ENCODE measurements at places on chromosomes 3 and 15. TPM values are rescaled to one million over a fixed set of nuclear protein-coding genes. Genes with fewer than 3 reads are reported as not detected.

GRCh38 chr3:9067352-9067975 is 104.2 kb upstream of the RAD18 start:
- no peaks in the 10 kb centered on the region for H3K27me3 ChIP-seq
- peak; percentile 57 for DNase-seq
- no peak overlapping the region for H3K4me3 ChIP-seq
- H3K27ac ChIP-seq = no peak overlapping the region

GOLGA6B gene
- total RNA-seq = not detected

BTLA gene
- total RNA-seq = 70.6 TPM

AMT gene
- total RNA-seq = 2.7 TPM

DNA sequence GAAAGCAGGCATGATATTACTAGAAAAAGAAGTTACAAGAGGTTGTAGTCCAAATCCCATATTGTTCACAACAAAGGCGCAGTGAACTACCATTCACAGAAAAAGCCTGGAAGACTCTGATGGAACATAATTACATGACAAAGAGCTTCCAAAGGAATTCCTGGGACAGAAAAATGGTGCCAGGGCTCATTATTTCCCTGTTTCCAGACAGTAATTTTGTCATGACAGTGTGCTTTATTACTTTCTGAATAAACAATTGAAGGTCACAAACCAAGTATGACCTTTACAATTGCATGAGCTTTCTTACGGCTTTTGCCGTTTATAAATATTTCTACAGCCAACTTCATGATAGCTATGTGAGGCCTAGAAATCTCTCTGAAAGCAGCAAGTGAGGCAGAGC is 61.0 kb downstream of the CYFIP1 start:
- DNase-seq = no peak
- H3K4me1 ChIP-seq = no peaks in the 10 kb centered on the region
- no peaks in the 10 kb centered on the region for H3K27me3 ChIP-seq
- H3K27ac ChIP-seq = no peak overlapping the region
- no peak overlapping the region for H3K4me3 ChIP-seq
- H3K36me3 ChIP-seq = peaks cover 3% of the 10 kb centered on the region

DNA sequence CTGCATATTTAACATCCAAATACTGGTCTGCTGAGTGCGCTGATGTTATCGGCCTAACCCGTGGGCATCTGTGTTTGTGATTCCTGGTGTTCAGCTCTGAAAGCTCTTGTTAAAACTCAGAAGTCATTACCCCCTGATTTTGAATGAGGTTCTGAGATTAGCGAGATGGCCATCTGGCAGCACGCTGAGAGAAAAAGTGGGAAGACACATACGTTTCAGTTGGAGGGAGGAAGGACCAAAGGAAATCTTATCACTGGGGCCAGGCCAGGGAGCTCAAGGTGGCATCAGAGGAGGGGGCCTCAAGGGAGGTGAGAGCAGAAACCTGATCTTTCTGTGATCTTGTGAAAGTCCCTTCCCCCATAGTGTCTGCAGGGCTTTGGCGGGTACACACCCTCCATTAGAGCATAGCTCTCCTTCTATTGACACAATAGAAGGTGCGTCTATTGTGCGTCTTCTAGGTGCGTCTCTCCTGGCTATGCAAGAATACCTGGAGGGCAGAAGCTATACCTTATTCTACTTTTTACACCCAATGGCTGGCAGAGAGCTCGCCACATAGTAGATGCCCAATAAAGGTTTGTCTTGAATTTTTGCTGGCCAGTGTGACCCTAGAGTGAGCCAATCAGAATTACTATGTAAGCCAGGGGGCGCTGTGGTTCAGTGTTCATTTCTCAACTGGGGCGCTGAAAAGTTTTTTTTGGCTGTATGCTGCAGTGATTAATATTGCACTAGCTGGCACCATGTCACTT is 182.4 kb downstream of the SHQ1 start:
- no peaks in the 10 kb centered on the region for H3K4me1 ChIP-seq
- no peak overlapping the region for H3K27ac ChIP-seq
- peak; percentile 81 for DNase-seq
- H3K36me3 ChIP-seq = no peaks in the 10 kb centered on the region

DNA sequence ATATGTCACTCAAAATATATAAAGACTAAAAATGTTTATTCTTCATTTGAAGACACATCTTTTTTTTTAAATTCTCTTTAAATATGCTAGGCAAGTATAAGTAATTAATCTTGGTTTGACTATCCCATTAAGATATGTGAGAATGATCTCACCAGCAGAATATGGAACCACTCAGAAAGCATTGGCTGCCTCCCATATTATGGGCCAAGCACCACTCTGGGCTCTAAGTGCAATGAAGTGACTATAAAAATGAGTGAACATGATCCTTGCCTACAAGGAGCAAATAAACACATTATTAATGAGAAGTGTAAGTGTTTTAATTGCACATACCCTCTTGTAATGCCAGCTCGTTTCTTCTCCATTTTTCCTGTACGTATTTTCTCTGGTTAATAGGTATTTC is 328.5 kb downstream of the NAALADL2 start:
- H3K4me3 ChIP-seq = no peak overlapping the region
- H3K4me1 ChIP-seq = no peaks in the 10 kb centered on the region
- no peaks in the 10 kb centered on the region for H3K27me3 ChIP-seq
- no peak for DNase-seq
- no peak overlapping the region for H3K27ac ChIP-seq
- no peaks in the 10 kb centered on the region for H3K36me3 ChIP-seq

SMC4 gene
- total RNA-seq = 187 TPM

ALDH1A3 gene
- total RNA-seq = not detected

- H3K27me3 ChIP-seq = peaks cover 11% of the 10 kb centered on the region
- H3K4me1 ChIP-seq = no peaks in the 10 kb centered on the region
- H3K36me3 ChIP-seq = no peaks in the 10 kb centered on the region
- no peak overlapping the region for H3K27ac ChIP-seq
- no peak overlapping the region for H3K4me3 ChIP-seq
- DNase-seq = no peak
Observed at GRCh38 chr3:190739641-190740185, 122.8 kb downstream of the GMNC start.

BTD gene
- total RNA-seq = 9.7 TPM

DNA sequence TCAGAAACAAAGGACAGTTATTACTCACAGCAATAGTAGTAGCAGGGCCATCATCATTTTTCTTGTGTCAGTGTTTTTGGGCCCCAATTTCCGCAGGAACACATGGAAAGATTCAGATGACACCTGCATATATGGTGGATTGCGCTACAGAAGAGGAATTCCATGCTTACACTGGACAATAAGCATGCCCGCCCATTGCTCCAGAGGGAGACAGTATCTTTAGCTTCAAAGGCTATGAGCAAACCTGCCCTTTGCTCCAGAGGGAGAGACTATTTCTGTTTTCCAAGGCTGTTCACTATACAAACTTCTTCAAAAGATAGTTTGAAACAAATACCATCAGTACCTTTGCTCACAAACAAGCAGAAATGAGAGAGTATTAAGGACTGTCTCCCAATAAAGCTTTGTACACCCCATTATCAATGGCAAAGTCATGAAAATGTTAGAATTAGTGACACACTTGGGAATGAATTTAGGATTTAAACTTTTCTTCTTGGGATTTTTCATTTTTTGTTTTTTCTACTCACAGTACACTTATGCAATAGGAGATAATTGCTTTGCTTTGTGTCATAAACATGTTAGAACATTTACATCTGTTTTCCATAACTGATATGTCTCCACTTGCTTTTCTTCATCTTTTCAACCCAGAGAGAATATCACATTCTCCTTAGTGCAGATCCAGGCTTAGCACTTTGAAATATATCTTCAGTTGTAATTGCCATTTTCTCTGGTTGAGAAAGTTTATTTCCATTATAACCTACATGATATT is 564.5 kb upstream of the ZNF717 start:
- H3K36me3 ChIP-seq = no peaks in the 10 kb centered on the region
- H3K27me3 ChIP-seq = no peaks in the 10 kb centered on the region
- no peak overlapping the region for H3K4me3 ChIP-seq
- no peak for DNase-seq

GRCh38 chr3:142211034-142211433 is 14.4 kb downstream of the GK5 start:
- H3K4me3 ChIP-seq = no peak overlapping the region
- peak; percentile 29 for DNase-seq
- peaks cover 54% of the 10 kb centered on the region for H3K36me3 ChIP-seq

GP5 gene
- total RNA-seq = 0.64 TPM

GRCh38 chr3:190105876-190106275 is 14.8 kb downstream of the P3H2 start:
- no peak overlapping the region for H3K4me3 ChIP-seq
- peaks cover 39% of the 10 kb centered on the region for H3K27me3 ChIP-seq
- DNase-seq = no peak
- H3K27ac ChIP-seq = no peak overlapping the region
- H3K36me3 ChIP-seq = no peaks in the 10 kb centered on the region
- H3K4me1 ChIP-seq = peaks cover 5% of the 10 kb centered on the region

- no peaks in the 10 kb centered on the region for H3K36me3 ChIP-seq
- no peak for DNase-seq
- no peak overlapping the region for H3K4me3 ChIP-seq
- H3K27me3 ChIP-seq = peaks cover 15% of the 10 kb centered on the region
Observed at GRCh38 chr15:86756688-86757087, 677.0 kb downstream of the AGBL1 start.

- H3K27me3 ChIP-seq = no peaks in the 10 kb centered on the region
- H3K4me1 ChIP-seq = peaks cover 11% of the 10 kb centered on the region
- no peak overlapping the region for H3K27ac ChIP-seq
- H3K4me3 ChIP-seq = peak overlapping the region; percentile 75
- no peaks in the 10 kb centered on the region for H3K36me3 ChIP-seq
Observed at GRCh38 chr15:40366457-40367370, 8.7 kb downstream of the DISP2 start.

DNA sequence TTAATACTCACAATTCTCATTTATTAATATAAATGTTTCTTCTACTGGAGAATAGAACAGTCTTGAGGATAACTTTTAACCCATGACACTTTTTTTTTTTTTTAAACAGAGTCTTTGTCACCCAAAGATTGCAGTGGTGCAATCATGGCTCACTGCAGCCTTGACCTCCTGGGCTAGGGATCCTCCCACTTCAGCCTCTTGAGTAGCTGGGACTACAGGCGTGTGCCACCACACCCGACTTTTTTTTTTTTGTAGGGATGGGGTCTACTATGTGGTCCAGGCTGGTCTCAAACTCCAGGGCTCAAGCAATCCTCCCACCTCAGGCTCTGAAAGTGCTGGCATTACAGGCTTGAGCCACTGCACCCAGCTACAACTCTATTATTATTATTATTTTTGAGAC is 34.5 kb downstream of the PIK3CB start:
- H3K4me3 ChIP-seq = no peak overlapping the region
- no peak overlapping the region for H3K27ac ChIP-seq
- peaks cover 2% of the 10 kb centered on the region for H3K36me3 ChIP-seq
- no peak for DNase-seq

DNA sequence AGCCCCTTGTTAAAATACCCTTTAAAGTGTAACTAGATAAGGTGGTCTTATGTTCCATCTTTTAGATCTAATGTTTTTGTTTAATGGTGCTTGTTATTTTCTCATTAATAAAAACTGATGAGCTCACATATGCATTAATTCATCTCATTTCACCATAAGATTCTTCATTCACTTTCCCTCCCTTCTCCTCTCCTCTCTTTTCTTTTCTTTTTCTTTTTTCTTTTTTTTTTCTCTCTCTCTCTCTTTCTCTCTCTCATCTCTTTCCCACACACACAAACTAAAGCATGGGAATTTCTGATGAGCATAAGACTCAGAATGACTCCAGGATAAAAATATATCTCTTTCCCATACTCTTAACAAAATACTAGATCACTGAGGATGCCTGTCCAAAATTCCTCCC is 49.6 kb downstream of the MECOM start:
- H3K27me3 ChIP-seq = peaks cover 2% of the 10 kb centered on the region
- no peaks in the 10 kb centered on the region for H3K36me3 ChIP-seq
- H3K4me3 ChIP-seq = no peak overlapping the region
- DNase-seq = no peak
- H3K27ac ChIP-seq = no peak overlapping the region

DNA sequence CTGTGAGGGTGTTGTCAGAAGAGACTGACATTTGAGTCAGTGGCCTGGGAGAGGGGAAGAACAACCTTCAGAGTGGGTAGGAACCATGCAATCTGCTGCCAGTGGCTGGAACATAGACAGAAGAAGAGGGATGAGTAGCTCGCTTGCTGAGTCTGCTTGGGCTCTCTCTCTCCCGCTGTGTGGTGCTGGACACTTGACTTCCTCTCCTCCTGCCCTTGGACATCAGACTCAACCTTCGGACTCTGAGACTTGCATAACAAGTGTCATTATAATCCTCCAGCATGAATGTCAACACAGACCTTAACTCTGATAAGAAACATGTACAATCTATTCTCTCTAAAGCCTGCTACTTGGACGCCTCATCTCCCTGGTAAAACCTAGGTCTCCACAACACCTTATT is 5.9 kb upstream of the NMD3 start:
- H3K27me3 ChIP-seq = peaks cover 9% of the 10 kb centered on the region
- no peak overlapping the region for H3K4me3 ChIP-seq
- H3K27ac ChIP-seq = no peak overlapping the region

DNA sequence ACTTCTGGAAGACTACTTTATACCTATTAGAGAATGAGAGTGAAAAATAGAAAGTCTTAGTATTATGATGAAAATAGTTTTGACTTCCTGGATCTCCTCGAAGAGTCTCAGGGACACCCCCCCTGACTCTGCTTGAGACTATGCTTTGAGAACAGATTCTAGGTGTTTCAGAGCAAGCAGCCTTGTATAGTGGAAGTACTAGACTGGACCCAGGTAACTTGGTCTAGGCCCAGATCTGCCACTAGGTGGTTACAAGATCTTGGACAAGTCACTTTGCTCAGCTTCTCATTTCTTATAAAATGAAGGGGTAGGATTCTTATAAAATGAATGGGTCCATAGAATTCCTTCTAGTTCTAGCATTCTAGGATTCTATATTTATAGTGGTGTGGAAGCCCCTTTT is 9.1 kb downstream of the ABHD5 start:
- H3K27me3 ChIP-seq = no peaks in the 10 kb centered on the region
- H3K27ac ChIP-seq = no peak overlapping the region
- peak; percentile 37 for DNase-seq
- peaks cover 15% of the 10 kb centered on the region for H3K4me1 ChIP-seq

GRCh38 chr3:111954228-111954990 is 24.4 kb upstream of the ABHD10 start:
- H3K4me3 ChIP-seq = no peak overlapping the region
- H3K27me3 ChIP-seq = no peaks in the 10 kb centered on the region
- no peaks in the 10 kb centered on the region for H3K36me3 ChIP-seq
- no peak overlapping the region for H3K27ac ChIP-seq
- DNase-seq = no peak
- H3K4me1 ChIP-seq = no peaks in the 10 kb centered on the region

- no peak for DNase-seq
- H3K27me3 ChIP-seq = no peaks in the 10 kb centered on the region
- H3K36me3 ChIP-seq = peaks cover 17% of the 10 kb centered on the region
- peak overlapping the region; percentile 97 for H3K27ac ChIP-seq
- H3K4me1 ChIP-seq = peaks cover 81% of the 10 kb centered on the region
Observed at GRCh38 chr15:25848784-25849156, 14.4 kb downstream of the ATP10A start.

- H3K27me3 ChIP-seq = no peaks in the 10 kb centered on the region
- H3K27ac ChIP-seq = no peak overlapping the region
- peaks cover 26% of the 10 kb centered on the region for H3K4me1 ChIP-seq
Observed at GRCh38 chr3:4522947-4523346, 29.8 kb downstream of the ITPR1 start.

- H3K27ac ChIP-seq = no peak overlapping the region
- DNase-seq = no peak
- no peaks in the 10 kb centered on the region for H3K4me1 ChIP-seq
- H3K36me3 ChIP-seq = no peaks in the 10 kb centered on the region
- H3K27me3 ChIP-seq = no peaks in the 10 kb centered on the region
Observed at GRCh38 chr3:79843180-79843579, 75.4 kb upstream of the ROBO1 start.

Measured in activated naive CD4-positive, alpha-beta T cell treated with anti-CD3 and anti-CD28 coated beads for 36 hours (primary cell).